ENCODE measurements at places on chromosomes 4 and X.

- H3K36me3 ChIP-seq, result no peaks in the 10 kb centered on the region
- H3K27me3 ChIP-seq, result no peaks in the 10 kb centered on the region
- H3K4me3 ChIP-seq, result no peak overlapping the region
- DNase-seq, result no peak
Measured at GRCh38 chrX:17718649-17719165, 18.6 kb upstream of the SCML1 start.

DNA sequence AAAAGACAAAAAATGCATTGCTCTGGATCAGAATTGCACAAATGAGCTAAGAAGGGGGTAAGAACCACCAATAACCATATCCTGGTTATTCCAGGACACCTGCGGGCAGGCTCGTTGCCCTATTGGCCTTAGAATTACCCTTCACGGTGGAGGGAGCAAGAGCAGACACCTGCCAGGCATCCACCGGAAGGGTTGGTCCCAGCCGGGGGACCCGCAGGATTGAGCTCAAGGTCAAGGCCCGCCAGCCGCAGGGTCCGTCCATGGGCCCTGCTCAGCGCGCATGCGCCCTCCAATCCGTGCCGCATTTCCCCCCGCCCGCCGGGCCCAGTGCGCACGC is 575 bp downstream of the SLC25A6 start:
- H3K4me1 ChIP-seq, result peaks cover 34% of the 10 kb centered on the region
- H3K27me3 ChIP-seq, result no peaks in the 10 kb centered on the region
- H3K27ac ChIP-seq, result peak overlapping the region; percentile 92
- DNase-seq, result no peak
- H3K4me3 ChIP-seq, result peak overlapping the region; percentile 86

DNA sequence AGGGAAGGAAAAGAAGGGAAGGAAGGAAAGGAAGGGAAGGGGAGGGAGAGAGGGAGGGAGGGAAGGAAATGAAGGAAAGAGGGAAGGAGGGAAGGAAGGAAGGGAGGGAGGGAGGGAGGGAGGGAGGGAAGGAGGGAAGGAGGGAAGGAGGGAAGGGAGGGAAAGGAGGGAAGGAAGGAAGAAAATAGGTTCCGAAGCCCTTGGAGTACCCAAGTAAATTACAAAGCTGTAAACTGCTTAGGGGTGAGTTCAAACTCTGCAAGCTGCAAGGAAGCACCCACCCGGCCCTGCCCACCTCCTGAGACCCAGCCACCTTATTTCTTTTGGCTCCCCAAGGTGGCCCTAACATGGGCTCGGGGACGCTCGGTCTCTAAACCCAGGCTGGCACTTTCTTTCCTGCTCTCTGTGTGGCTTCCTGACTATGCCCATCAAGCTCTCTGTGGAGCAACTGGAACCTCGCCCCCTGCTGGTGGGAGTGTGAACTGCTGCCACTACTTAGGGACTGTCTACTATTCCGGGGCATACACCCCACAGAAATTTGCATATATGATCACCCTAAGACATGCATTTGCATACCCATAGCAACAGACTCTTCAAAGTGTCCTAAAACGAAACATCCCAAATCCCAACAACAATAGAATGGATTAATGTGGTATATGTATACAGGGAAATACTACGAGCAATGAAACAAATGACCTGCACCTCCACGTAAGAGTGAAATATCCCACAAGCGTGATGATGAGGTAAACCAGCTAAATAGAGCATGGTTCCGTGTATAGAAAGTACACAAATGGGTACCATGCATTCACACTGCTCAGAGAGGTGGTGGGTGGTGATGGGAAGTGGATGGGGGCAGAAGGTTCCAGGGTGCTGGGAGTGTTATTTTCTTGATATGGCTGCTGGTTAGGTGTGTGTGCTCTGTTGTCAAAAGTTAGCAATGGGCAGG is 151.7 kb upstream of the TBL1X start:
- H3K36me3 ChIP-seq, result no peaks in the 10 kb centered on the region
- H3K4me1 ChIP-seq, result no peaks in the 10 kb centered on the region
- peak; percentile 89 for DNase-seq
- no peaks in the 10 kb centered on the region for H3K27me3 ChIP-seq
- no peak overlapping the region for H3K4me3 ChIP-seq

- no peaks in the 10 kb centered on the region for H3K27me3 ChIP-seq
- H3K4me3 ChIP-seq, result no peak overlapping the region
- no peaks in the 10 kb centered on the region for H3K4me1 ChIP-seq
- no peak overlapping the region for H3K27ac ChIP-seq
- H3K36me3 ChIP-seq, result peaks cover 4% of the 10 kb centered on the region
Measured at GRCh38 chrX:23720117-23720677, 22.9 kb downstream of the ACOT9 start.

DNA sequence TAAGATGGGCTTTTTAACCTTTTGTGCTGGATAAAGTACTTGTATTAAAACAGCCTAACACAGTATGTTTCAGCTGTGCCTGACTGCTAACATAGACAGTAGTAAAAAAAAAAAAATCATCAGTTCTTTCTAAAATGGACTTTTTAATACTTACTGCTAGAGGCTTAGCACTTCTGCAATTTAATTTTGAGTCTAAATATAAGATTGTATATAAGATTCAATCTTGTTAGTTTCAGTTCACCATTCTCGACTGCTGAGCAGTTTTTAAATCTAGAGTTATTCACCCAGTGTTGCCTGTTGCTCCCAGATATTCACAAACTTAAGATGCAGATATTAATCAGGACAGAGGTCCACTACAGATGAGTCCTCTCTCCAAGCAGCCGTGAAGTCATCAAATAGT is 6.8 kb downstream of the PLA2G12A start:
- peak overlapping the region; percentile 75 for H3K27ac ChIP-seq
- no peaks in the 10 kb centered on the region for H3K36me3 ChIP-seq
- no peaks in the 10 kb centered on the region for H3K27me3 ChIP-seq
- peaks cover 19% of the 10 kb centered on the region for H3K4me1 ChIP-seq

DNA sequence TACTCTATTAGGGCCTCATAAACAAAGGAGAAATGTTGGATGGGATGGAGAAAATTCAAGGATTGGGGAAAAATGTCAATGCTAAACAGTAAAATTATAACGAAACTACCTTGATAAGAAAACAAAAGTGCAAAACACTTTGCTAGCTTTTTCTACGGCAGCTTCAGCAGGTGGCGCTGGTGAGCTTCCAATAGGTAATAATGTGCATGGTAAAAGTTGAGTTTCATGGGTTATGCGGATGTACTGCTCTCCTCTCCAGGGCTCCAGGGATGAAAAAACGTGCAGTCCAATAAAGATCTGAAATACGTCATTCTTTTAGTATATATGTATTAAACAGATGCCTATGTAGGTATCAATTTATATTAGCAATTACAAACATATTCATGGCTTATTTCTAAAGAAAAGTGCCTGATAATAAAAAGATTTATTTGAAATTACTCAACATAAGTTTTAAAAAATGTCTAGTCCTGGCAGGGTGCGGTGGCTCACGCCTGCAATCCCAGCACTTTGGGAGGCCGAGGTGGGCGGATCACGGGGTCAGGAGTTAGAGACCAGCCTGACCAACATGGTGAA is 239.6 kb downstream of the GRXCR1 start:
- 0 out of 2 replicates have a peak overlapping the region, but pooled peaks have one; percentile 14 for H3K4me3 ChIP-seq
- no peak overlapping the region for H3K27ac ChIP-seq
- no peaks in the 10 kb centered on the region for H3K4me1 ChIP-seq
- no peaks in the 10 kb centered on the region for H3K27me3 ChIP-seq
